ENCODE measurements at places on chromosomes 12 and 14. TPM values are rescaled to one million over a fixed set of nuclear protein-coding genes. Genes with fewer than 3 reads are reported as not detected.

Gene NAV3
- 0.87 TPM for total RNA-seq

GRCh38 chr14:33668066-33668465, 282.8 kb downstream of the EGLN3 start:
- H3K36me3 ChIP-seq: no peaks in the 10 kb centered on the region
- no peak for DNase-seq
- no peaks in the 10 kb centered on the region for H3K27me3 ChIP-seq

Gene ABCD2
- total RNA-seq: 0.20 TPM

- no peak for DNase-seq
- peak overlapping the region; percentile 55 for H3K27ac ChIP-seq
- no peak overlapping the region for H3K4me3 ChIP-seq
- no peaks in the 10 kb centered on the region for H3K36me3 ChIP-seq
Observed at GRCh38 chr12:104603545-104603973, 146.8 kb downstream of the CHST11 start.

Gene MYH7
- 3,800 TPM for total RNA-seq

Gene PLXNC1
- total RNA-seq: 1.8 TPM

- no peaks in the 10 kb centered on the region for H3K36me3 ChIP-seq
- peaks cover 10% of the 10 kb centered on the region for H3K4me1 ChIP-seq
- H3K27ac ChIP-seq: no peak overlapping the region
- no peak overlapping the region for H3K4me3 ChIP-seq
Observed at GRCh38 chr12:1808798-1809480, 11.4 kb upstream of the LRTM2 start.

GRCh38 chr12:103745962-103746361, 95.1 kb downstream of the NT5DC3 start:
- no peak for DNase-seq
- no peak overlapping the region for H3K27ac ChIP-seq
- H3K27me3 ChIP-seq: no peaks in the 10 kb centered on the region
- no peaks in the 10 kb centered on the region for H3K36me3 ChIP-seq
- H3K4me1 ChIP-seq: no peaks in the 10 kb centered on the region

Gene CACNA1C
- total RNA-seq: 0.80 TPM

DNA sequence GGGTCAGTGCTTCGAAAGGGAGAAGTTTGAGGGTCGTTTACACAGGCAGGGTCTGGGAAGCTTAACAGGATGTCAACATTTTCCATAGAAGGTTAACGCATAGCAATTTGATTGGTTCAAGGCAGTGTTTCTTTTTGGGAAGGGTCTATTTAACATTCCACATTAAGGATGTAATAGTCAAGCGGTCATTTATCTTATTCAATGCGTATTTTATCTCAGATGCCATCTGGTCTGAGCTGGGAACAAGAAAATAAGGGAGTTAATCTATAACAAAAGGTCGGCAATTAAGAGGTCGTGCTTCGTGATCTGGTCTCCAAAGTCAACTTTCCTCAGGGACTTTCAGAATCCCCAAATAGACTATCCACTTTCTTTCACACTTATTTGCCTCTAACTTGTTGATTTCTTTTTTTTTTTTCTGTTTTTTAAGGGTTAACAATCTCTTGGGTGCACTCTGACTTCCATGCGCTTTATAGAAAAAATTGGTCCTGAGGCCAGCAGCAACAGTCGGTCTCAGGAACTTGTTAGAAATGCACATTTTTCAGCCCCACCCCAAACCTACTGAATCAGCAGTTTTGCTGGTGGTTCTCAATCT, 550 bp upstream of the RESF1 start:
- no peak for DNase-seq
- H3K27ac ChIP-seq: peak overlapping the region; percentile 82
- H3K4me1 ChIP-seq: peaks cover 21% of the 10 kb centered on the region

Gene RDH5
- total RNA-seq: 6.4 TPM

DNA sequence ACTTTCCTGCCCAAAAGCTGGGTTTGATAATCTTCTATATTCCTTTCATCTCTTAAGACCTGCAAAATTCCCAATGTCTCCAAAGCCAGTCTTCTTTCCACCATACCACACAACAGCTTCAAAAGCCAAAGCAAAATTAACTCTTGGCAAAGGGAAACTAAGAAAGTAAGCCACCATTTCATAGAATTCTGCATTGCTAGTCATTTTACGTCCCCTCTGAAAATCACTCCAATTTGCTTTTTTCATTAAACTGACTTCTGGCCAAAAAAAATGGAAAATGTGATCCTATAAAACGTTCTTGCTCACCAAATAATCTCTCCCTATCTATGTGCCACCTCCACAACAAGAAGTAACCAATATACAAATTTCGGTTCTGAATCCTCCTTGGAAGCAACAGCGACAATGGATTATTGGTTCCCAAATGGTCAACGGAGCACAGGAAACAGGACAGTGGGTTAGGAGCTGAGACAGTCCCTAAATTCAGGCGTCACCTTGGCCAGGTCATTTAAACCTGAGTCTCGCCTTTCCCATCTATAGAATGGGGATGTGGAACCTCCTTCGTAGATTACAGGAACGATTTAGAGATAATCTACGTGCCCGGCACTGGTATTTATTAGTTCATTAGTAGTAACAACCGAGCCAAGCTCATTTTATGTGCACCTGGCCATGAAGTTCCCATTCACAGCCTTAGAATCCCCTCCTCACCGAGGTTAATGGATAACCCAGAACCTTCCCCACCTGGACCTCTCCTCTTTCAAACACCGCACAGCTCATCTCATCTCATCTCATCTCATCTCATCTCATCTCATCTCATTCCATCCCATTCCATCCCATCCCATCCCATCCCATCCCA, 1.2 kb downstream of the NT5DC3 start:
- H3K4me3 ChIP-seq: peak overlapping the region; percentile 89
- H3K4me1 ChIP-seq: peaks cover 14% of the 10 kb centered on the region
- H3K27ac ChIP-seq: no peak overlapping the region
- no peaks in the 10 kb centered on the region for H3K36me3 ChIP-seq
- H3K27me3 ChIP-seq: no peaks in the 10 kb centered on the region

DNA sequence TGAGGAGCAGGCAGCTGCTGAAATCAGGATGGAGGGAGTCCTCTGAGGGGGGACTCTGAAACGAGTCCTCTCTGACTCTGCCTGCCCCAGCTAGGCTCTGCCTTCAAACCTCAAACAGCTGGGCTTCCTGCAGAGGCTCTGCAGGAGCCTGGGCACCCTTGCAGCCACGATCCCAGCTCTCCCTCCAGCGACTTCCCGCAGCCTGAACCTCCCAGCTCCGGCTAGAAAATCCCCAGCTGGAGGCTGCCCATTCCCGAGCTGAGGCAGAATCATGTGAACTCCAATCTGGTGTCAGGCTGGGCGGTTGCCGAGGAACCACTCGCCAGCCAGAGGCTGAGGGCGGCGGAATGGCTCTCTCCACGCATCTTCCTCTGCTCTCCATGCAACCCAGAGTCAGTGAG, at the start of gene GPR68:
Gene GPR68 (minus strand): TSS at position 204 of the 401 bp plus-strand sequence. CDS start 9,654 bp downstream, outside the sequence.
- H3K36me3 ChIP-seq: no peaks in the 10 kb centered on the region
- H3K27ac ChIP-seq: no peak within 1 kb of the TSS
- H3K27me3 ChIP-seq: no peaks in the 10 kb centered on the region
- H3K4me3 ChIP-seq: no peak within 1 kb of the TSS

DNA sequence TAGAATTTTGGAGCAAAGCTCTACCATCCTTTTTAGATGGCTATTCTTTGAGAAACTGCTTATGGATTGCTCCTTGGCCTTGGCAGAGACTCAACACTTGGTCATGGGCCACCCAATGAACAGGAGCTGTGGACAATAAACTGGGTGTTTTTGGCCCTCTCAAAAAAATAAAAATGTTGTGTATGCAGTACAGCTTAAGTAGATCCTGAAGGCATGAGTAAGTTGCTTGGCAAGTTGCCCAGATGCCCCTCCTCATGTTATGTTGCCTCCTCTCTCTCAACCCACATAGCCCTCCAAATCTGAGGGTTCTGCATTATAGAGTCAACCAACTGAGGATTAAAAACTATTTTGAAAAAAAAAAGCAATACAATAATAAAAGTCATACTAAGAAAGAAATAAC, 124.9 kb downstream of the ATP23 start:
- no peak for DNase-seq
- no peak overlapping the region for H3K4me3 ChIP-seq
- no peak overlapping the region for H3K27ac ChIP-seq
- no peaks in the 10 kb centered on the region for H3K36me3 ChIP-seq
- H3K4me1 ChIP-seq: peaks cover 7% of the 10 kb centered on the region
- no peaks in the 10 kb centered on the region for H3K27me3 ChIP-seq

Gene SLC38A4
- total RNA-seq: 18.1 TPM

GRCh38 chr12:80872053-80872452, 65.7 kb downstream of the LIN7A start:
- no peaks in the 10 kb centered on the region for H3K27me3 ChIP-seq
- no peak for DNase-seq
- no peak overlapping the region for H3K27ac ChIP-seq
- H3K4me3 ChIP-seq: no peak overlapping the region
- H3K4me1 ChIP-seq: no peaks in the 10 kb centered on the region
- H3K36me3 ChIP-seq: no peaks in the 10 kb centered on the region

DNA sequence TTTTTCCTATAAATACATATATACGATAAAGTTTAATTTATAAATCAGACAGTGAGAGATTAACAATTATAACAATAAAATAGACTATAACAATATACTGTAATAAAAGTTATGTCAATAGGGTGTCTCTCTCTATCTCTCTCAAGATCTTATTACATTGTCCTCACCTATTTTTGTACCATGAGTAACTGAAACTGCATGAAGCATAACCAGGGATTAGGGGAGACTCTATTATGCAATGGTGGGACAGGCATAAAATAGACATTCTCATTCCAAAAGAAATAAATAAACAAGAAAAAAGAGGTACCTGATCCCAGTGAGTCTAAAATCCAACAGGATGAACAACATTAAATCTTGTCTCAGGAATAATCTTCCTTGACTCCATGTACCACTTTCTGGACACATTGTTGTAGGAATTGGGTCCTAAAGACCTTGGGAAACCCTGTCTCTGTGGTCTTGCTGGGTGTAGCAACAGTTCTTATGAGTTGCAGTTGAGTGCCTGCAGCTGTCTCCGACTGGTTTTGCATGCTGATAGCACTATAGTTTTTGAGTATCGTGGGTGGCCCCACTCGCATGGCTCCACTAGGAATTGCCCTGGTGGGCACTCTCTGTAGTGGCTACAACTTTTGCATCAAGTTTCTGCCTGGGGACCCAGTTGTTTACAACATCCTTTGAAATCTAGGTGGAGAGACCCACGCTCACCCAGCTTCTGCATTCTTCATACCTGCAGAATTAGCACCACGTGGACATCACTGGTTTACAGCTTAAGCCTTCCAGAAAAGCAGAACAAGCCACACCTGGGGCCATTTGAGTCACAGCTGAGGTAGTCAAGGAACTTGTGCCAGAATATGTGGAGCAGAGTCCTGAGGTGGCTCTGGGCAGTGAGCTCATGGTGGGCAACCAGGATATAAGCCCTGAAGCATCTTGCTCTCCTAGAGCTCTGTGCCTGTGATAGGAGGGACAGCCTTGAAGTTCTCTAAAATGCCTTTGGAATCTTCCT, 204.7 kb downstream of the KITLG start:
- DNase-seq: no peak
- H3K36me3 ChIP-seq: no peaks in the 10 kb centered on the region
- H3K27ac ChIP-seq: no peak overlapping the region
- no peaks in the 10 kb centered on the region for H3K4me1 ChIP-seq
- H3K4me3 ChIP-seq: no peak overlapping the region

DNA sequence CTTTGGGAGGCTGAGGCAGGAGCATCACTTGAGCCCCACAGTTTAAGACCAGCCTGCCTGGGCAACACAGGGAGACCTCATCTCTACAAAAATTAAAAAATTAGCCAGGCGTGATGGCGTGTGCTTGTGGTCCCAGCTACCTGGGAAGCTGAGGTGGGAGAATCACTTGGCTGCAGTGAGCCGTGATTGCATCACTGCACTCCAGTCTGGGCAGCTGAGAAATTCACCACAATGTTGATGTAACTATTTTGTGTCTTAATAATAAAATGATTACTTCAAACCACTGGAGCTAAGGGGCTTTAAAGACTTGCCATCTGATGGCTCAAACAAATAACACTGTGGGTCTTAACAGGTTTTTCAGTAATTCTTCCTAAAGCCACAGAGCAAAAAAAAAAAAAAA, 10.8 kb downstream of the ERH start:
- H3K4me1 ChIP-seq: no peaks in the 10 kb centered on the region
- H3K27ac ChIP-seq: no peak overlapping the region
- no peaks in the 10 kb centered on the region for H3K36me3 ChIP-seq
- no peaks in the 10 kb centered on the region for H3K27me3 ChIP-seq
- no peak for DNase-seq
- no peak overlapping the region for H3K4me3 ChIP-seq

Gene AQP5
- not detected for total RNA-seq

Gene PTPRQ
- not detected for total RNA-seq

DNA sequence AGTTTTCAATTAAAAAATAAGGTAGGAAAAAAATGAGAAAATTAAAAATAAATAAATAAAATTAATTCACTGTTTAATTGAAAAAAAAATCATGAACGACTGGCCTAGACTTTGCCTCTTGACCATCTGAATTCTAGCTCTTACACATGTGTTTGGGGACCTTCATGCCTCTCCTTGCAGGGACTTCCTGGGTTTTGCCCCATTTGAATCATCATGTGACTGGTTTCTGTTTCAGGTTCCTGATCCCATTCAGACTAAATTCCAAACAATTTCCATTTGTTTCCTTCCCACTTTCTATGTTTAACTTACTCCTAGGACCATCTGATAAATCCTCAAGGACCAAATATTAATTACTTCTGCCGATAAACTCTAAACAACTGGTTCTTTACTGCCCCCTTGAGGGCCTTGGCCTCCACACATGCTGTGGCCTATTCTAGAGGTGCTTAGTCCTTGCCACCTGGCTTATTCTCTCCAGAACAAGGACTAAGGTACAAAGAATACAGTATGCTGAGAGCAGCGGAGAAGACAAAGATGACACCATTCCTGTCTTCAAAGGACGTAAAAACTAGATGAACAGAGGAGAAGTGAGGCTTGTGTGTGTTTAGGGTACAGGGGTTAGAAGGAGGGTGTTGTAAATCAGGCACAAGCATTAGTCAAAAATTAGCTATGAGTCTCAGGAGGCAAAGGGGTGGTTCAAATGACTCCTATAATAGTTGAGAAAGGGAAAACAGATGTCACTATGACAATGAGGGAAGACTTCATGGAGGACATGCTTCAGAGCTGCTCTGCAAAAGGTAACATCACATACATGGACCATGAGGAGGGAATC, 125.8 kb upstream of the AVPR1A start:
- no peak for DNase-seq
- H3K27ac ChIP-seq: no peak overlapping the region
- H3K4me1 ChIP-seq: no peaks in the 10 kb centered on the region
- no peak overlapping the region for H3K4me3 ChIP-seq

Gene GPR132
- 0.10 TPM for total RNA-seq

Gene BEST3
- 116 TPM for total RNA-seq

GRCh38 chr12:2833810-2834209, 1.0 kb downstream of the NRIP2 start:
- no peak overlapping the region for H3K27ac ChIP-seq
- H3K27me3 ChIP-seq: peaks cover 4% of the 10 kb centered on the region
- H3K36me3 ChIP-seq: no peaks in the 10 kb centered on the region
- DNase-seq: no peak
- H3K4me3 ChIP-seq: no peak overlapping the region
- H3K4me1 ChIP-seq: peaks cover 6% of the 10 kb centered on the region

- no peak overlapping the region for H3K4me3 ChIP-seq
- H3K27ac ChIP-seq: no peak overlapping the region
- no peak for DNase-seq
- peaks cover 5% of the 10 kb centered on the region for H3K4me1 ChIP-seq
- no peaks in the 10 kb centered on the region for H3K27me3 ChIP-seq
Observed at GRCh38 chr14:54809767-54810166, 92.9 kb downstream of the GCH1 start.

Measured in gastrocnemius medialis (tissue), 4 donors.